ENCODE measurements at places on chromosomes 16 and 17. TPM values are rescaled to one million over a fixed set of nuclear protein-coding genes. Genes with fewer than 3 reads are reported as not detected.

Gene ZNHIT3
- total RNA-seq: 32.9 TPM

DNA sequence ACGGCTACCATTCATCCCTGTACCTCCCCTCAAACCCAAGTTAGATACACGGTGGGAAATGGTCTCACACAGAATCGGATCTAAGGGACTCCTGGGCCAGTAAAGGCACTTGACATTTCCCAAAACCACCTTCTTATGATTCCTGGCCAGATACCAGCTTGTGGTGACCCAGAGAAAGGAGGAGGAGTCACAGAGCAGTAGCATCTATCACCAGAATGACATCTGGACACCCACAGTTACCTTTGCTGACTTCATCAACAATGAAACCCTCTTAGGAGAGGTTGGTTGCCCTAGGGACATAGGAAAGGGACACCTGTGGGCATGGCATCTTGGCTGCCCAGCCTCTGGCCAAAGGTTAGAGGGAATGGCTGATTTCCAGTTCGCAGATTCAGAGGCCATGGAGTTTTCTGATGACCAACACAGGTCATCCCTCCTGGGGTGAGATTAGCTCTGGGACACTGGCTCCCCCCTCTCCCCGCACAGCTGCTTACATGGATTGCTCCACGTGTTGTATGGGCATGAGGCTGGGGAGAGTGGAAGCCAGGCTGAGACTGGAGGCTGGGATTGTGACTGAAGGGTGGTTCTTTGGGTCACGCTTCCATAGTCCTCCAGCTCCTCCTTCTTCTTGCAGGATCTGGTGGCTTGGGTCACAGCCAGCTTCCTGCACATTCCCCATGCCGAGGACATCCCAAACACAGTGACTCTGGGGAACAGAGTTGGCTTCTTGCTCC lies 1.4 kb upstream of the AOC3 start:
- no peak for DNase-seq

GRCh38 chr17:14225254-14225980 lies 11.2 kb downstream of the CDRT15 start:
- DNase-seq: no peak

GRCh38 chr17:40072040-40072734 lies 9.4 kb downstream of the THRA start:
- no peak for DNase-seq

DNA sequence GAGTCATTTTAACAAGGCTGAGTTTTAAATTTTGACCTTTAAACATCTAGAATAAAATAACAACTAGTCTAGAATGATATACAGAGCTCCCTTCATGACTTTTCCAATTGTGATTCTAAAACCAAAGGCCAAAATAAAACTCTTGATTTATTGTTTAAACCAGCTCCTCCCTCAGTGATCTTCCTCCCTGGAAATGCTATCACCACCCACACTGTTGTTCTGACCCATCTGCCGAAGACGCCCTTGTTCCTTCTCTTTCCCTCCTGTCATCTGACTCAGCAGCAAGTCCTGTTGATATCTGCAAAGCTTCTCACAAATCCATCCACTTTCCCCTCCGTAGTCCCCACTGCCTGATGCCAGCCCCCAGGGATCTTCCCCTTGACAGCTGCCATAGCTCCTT lies 231.6 kb upstream of the DYNLRB2 start:
- no peak for DNase-seq

DNA sequence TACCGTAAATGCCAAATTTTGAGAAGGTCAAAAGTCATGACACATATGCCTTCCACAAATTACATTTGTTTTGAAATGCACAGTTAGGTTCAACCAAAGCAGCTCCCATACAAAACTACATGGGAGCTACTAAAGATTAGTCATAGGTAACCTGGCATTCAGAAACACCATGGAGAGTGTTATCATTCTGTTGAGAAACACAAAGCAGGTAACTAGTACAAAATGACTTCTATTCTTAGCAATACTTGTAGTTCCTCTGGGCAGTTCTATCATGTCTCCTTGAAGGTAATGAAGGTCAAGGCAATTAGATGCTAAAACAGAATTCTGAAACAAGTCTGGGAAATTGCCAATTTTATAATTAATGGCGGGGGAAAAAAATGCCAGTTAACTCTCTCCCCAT lies 39.4 kb downstream of the KCNJ16 start:
- DNase-seq: no peak

DNA sequence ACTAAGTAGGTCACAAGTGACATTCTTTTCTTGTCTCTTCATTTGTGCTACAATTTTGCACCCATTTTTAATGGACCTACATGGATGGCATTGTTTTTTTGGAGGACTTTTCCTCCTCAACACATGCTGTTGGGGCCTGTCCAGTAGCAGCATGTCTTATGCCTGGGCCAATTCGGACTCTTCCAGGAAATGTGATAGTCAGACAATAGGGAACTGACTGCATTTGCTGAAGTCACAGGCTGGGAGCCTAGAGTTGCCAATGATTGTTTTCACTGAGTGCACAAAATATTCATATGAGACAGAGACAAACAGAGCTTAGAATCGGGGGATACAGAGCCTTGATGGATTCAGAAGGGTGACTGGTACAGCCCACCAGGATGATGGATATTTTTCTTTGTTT lies 867.3 kb upstream of the GOT2 start:
- no peak for DNase-seq

- no peak for DNase-seq
Measured at GRCh38 chr17:76678330-76678729, 32.4 kb downstream of the MXRA7 start.

Gene CRYBA1
- not detected for total RNA-seq

DNA sequence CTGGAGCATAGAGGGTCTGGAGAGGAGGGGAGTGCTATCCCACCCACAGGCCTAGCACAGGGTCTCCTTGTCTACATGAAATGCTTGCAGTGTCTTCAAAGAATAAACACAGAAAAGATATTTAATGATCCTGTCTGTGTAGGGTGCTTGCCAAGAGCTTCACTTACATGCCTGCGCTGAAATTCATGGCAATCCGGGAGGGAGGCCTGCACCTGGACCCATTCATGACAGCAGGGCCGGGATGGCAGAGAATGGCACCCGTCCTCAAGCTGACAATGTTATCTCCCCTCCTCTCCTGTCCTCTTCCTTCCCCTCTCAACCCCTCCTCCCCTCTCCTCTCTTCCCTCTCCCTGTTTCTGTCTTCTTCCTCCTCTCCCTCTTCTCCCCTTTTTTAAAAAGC lies 2.1 kb downstream of the ADGRG3 start:
- DNase-seq: no peak

DNA sequence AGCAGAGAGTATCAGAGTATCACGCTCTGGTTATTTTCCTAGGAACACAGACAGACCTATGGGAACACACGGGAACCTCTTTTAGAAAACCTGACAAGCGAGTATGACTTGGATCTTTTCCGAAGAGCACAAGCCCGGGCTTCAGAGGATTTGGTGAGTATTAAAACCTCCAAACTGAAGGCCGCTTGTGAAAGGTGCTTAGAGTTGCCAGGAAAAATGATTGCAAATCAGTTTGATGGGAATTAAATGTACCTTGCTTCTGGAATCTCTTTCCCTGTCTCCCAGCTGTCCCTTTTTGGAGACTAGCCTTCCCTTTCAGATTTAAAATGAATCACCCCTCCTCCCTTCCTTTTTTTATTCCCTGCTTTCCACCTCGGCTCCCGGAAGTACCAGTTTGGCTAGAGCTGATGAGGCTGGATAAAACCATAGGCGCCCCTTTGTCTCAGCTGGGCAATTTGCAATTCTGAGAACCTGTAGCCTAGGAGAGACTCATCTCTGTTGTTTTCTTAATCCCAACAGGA lies 27.3 kb downstream of the KAT7 start:
- DNase-seq: no peak

Gene CIBAR2
- not detected for total RNA-seq

Gene MEOX1
- 2.6 TPM for total RNA-seq

DNA sequence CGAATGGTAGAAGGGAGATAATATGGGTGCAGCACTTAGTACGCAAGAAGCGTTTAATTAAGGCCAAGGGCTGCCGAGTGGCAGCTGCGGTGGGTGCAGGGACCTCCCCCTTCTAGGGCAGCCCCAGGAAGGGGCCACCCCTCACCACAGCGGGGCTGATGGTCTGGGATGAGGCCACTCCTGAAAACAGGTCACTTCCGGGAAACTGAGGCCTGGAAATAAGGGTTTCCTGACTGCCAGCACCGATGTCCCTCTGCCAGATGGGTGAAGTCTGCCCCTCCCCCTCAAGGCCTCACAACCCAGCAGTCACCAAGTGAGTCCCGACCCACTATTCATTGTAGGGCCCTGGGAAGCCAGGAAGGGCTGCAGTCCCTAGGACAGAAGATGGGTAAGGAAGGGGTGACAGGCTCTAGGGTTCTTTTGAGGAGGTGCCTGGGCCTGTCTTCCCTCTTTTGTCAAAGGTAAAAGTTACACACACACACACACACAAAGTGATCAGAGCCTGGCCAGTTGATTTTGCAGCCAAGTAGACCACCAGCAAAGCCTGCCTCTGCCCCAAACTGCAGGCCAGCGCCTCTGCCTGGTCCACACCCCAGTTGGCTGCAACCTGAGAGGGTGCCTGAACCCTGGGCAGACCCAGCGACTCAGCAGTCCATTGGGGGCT lies 12.5 kb downstream of the SREBF1 start:
- no peak for DNase-seq

DNA sequence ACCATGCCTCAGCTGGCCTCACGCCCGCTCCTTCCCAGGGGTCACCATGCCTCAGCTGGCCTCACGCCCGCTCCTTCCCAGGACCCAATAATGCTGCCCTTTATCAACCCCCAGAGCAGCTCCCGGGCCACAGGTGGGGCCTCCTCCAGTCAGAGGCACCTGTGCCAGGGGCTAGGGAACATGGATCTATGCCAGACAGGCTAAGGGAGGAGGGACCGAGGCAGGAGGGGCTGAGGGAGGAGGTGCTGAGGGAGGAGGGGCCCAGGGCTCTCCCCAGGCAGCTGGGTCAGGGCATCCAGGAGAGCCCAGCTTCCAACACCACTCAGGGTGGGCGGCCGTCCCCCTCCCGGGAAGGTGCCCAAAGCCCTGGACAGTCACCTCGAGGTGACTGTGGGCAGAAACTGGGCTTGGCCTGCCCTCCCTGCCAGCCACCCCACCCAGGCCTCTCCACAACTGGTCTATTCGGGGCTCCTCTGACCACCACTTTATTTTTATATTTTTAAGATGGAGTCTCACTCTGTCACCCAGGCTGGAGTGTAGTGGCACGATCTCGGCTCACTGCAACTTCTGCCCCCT lies 19.4 kb downstream of the UTS2R start:
- DNase-seq: no peak

All from kidney epithelial cell (primary cell).